ENCODE measurements at places on chromosomes 2 and 18.

- no peak for DNase-seq
Measured at GRCh38 chr2:241157841-241158545, 7.7 kb downstream of the PPP1R7 start.

DNA sequence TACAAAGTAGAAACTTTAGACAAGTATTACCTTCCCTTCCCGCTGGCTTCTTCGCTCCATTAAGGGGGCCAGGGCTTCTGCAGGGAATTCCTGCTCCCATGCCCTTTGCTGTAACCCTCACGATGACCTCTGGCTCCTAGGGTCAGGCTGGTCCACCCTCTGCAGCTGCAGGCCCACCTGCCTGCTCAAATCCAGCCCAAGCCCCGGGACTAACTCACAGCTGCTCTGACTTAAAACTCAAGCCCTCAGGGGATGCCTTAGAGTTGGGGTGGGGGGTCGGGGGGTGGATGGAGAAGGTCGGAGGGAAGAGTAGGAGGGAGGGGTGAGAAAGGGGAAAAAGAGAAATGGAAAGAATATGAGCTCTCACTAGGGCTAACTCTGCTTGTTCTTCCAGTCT is 4.9 kb downstream of the IGFBP5 start:
- DNase-seq = no peak

DNA sequence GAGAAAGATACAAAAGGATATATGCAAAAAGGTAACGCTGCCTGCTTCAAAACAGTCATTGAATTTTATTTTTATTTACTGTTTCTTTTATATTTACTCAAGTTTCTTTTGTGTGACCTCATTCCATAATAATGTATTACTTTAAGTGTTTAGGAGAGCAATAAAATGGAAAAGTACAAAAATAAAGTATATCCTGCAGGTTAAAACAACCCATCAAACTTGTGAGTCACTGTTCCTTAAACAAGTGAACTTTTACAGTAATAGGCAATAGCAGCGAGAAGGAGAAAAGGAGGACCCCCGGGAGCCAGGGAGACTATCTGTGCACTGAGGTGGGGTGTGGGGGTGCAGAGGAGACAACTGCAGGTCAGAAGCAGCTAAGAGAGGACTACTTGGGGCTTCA is 124.5 kb downstream of the EN1 start:
- DNase-seq = no peak

DNA sequence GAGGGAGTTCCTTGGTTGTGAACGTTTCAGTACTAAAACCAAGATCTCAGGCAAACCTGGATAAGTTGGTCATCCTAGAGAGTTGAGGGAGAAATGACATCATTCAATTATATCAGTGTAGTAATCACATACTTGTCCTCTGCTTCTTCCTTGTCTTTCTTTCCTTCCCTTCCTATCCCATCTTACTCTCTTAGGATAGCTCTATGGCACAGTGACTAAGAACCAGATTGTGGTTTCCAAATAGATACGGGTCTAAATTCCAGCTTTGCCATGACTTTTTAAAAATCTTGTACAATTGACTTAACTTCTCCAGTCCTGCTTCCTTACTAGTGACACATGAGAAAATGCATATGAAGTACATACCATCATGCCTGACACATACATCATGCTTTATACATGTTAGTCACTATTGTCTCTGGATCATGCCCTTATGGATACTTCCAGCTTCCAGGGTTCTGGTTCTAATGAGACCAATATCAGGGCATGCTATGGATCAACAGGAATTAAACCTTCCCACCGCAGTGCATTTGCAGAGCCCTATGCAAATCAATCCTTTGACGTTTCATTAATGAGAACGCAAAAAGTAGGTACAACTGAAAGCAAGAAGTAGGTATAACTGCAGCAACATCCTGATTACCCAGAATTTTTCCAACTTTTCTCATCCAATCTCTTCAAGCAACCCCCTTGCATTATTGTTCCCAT is 168.0 kb upstream of the KLF7 start:
- no peak for DNase-seq

- no peak for DNase-seq
Measured at GRCh38 chr2:141522048-141522447, 608.8 kb downstream of the LRP1B start.

- DNase-seq = no peak
Measured at GRCh38 chr2:109403841-109404201, 209.9 kb downstream of the SEPTIN10 start.

- DNase-seq = no peak
Measured at GRCh38 chr2:143329288-143329687, 200.1 kb downstream of the ARHGAP15 start.

DNA sequence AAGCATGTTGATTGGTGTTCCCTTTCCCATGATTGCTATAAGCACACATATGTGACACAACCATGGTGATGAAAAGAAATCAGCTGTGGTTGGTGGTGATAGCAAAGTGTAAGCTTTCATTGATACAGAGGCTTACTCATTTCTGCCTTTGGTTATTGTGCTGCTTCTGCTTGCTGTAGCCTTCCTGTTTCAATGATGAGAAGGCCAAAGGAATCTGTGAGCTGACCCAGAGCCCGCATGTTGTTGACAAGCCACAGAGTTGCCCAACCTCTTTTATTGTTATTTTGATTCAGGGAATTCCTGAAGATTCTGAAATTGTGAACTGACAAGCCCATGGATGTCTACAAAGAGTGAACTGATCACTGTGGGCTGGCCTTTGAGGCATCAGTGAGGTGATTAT is 164.4 kb downstream of the TMEFF2 start:
- DNase-seq = no peak

- no peak for DNase-seq
Measured at GRCh38 chr18:9029131-9029530, 73.4 kb upstream of the NDUFV2 start.

- DNase-seq = no peak
Measured at GRCh38 chr2:72128059-72128842, 19.4 kb downstream of the CYP26B1 start.

- DNase-seq = no peak
Measured at GRCh38 chr2:96875498-96876268, 5.8 kb upstream of the SEMA4C start.

DNA sequence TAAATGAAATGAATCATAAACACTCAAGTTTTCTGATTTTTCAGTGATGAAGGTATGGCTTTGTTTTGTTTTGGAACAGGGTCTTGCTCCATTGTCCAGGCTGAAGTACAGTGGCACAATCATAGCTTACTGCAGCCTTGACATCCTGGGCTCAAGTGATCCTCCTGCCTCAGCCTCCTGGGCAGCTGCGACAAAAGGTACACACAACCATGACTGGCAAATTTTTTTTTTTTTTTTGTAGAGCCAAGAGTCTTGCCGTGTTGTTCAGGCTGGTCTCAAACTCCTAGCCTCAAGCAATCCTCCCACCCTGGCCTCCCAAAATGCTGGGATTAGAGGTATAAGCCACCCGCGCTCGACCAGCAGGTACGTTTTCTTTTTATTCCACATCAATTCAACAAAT is 22.5 kb upstream of the LRP2 start:
- DNase-seq = no peak

DNA sequence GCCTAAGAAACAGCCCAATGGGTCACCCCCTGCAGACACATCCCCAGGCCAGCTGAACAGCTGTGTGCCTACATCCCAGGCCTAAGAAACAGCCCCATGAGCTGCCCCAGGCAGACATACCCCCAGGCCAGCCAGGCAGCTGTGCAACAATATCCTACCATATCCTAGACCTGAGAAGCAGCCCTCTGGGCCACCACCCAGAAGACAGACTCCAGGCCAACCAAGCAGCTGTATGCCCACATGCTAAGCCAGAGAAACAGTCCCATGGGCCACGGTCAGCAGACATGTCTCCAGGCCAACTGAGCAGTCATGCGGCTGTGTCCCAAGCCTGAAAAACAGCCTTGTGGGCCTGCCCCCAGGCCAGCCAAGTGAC is 205.5 kb downstream of the ATAD2B start:
- no peak for DNase-seq

GRCh38 chr2:216713691-216714336 is 18.5 kb upstream of the IGFBP5 start:
- no peak for DNase-seq

GRCh38 chr2:189144700-189145211 is 34.8 kb downstream of the COL5A2 start:
- DNase-seq = no peak

GRCh38 chr2:32671885-32672533 is 44.2 kb downstream of the TTC27 start:
- DNase-seq = no peak

GRCh38 chr18:55739488-55739887 is 151.5 kb upstream of the TCF4 start:
- no peak for DNase-seq

GRCh38 chr2:10283106-10284062 is 19.3 kb upstream of the HPCAL1 start:
- DNase-seq = no peak

- no peak for DNase-seq
Measured at GRCh38 chr18:61854578-61855448, 38.0 kb downstream of the RNF152 start.

GRCh38 chr18:45312555-45313126 is 302.6 kb upstream of the SLC14A2 start:
- DNase-seq = no peak

DNA sequence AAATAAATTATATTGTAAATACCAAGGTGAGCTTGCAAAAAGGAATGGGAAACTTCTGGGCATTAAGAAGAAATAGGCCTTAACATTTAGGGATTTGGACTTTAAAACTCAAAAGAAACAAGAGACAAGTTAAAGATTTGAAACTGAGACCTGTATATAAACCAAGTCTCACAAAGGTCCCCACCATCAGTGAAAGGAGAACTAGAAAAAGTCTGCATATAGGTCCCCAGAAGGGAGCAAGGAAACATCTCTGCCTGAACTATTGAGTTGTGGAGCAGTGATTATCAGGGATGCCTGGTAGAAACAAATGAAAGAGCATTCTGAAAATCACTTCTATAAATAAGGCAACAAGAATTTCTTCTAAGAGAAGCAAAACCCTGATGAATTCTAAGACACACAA is 30.5 kb upstream of the ITGAV start:
- DNase-seq = no peak

- no peak for DNase-seq
Measured at GRCh38 chr2:138752197-138752956, 27.8 kb downstream of the NXPH2 start.

GRCh38 chr2:150091846-150092245 is 395.6 kb downstream of the RND3 start:
- no peak for DNase-seq

DNA sequence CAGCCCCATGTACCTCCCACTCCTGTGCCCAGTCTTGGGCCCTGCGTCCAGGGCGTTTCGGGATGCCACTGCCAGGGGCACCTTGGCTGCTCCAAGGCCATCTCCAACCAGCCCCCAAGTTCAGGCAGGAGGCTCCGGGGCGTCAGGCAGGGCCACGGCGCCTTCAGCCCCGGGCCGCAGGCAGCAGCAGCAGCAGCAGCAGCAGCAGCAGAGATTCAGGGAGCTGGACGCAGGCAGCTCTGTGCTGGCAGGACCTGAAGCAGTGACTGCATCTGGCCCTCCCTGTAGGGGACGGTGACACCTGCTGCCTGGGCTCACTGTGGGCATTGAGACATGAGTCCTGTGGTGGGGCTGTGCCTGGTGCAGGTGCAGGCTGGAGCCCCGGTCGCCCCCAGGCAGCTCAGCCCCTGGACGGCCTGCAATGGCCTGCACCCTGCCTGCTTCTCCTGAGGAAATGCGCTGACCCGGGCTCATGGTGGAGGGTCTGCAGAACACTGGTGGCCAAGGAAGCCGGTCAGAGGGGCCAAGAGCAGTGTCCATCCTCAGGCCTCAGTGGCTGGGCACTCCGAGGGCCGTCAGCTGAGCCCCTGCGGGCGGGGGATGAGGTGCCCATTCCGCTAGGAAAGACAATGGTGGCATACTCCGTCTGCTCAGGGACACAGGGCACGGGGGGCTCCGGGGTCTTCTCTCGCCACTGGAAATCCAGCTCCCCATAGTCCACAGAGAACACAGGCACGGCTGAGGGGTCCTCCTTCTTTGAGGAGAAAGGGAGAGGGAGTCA is 8.0 kb downstream of the PDCD1 start:
- no peak for DNase-seq

GRCh38 chr2:152635635-152636298 is 81.5 kb downstream of the PRPF40A start:
- peak; percentile 30 for DNase-seq

DNA sequence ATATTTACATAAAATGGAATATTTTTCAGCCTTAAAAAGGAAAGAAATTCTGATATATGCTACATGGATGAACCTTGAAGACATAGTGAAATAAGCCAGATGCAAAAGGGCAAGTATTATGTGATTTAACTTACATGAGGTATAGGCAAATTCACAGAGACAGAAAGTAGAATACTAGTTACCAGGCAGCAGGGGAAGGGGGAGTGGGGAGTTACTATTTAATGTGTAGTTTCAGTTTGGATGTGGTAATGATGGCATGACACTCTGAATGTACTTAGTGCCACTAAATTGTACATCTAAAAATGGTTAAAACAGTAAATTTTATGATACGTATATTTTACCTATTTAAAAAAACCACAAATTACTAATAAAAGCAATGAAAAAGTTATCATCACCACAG is 12.1 kb downstream of the METTL4 start:
- no peak for DNase-seq

DNA sequence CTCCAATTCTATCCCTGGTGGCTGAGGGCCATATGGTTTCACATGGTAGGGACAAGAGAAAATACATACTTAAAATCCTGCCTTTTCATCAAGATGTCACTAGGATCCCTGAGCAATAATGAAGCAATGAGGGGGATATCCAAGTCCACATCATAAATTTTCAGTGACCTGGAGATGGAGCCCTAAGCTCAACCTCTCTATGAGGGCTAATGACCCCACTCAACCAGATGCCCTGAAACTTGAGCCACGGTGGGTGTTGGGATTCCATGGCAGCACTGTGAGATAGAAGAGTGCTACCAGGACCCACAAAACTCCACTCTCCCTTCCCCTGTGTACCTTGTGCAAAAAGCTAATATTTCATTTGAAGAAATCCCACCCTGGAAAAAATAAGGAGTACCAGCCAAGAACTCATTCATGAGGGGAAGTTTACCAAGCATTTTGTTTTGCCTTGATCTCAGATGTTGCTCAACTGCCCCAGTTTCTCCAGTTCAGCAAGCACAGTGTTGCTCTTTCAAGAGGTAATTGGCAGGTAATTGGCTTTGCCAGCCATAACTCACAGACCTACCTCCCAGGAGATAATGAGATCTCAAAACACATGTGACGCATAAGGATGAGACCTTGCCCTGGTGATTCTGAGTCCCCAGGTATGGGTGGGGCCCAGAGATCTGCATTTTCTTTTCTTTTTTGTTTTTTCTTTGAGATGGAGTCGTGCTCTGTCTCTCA is 51.0 kb upstream of the TTC39C start:
- no peak for DNase-seq

- DNase-seq = no peak
Measured at GRCh38 chr18:22349317-22349898, 68.3 kb downstream of the CTAGE1 start.
